ENCODE measurements at places on chromosomes 12 and 14.

- ATAC-seq = no peak
These were observed 97.6 kb downstream of the EFCAB11 start for GRCh38 chr14:89856871-89857345.

DNA sequence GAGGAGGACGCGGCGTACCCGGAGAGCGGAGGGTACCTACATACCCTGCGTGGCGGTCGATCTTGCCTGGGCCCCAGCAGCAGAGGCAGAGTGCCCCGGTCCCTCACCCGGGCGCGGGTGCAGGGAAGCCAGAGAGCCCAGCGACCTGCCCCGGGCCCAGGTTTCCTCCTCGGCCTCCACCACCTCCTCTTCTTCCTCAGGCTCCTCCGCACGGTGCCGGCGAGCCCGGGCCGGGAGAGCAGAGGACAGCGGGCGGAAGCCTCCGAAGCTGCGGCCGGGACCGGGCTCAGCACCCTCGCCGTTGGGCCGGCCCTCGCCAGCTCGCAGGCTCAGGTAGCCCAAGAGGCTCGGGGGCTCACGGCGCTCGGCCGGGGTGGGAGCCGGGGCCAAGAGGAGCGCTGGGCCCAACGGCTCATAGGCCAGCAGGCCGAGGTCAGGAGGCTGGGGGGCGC lies 6.6 kb downstream of the ZNF219 start:
- no peak for ATAC-seq

DNA sequence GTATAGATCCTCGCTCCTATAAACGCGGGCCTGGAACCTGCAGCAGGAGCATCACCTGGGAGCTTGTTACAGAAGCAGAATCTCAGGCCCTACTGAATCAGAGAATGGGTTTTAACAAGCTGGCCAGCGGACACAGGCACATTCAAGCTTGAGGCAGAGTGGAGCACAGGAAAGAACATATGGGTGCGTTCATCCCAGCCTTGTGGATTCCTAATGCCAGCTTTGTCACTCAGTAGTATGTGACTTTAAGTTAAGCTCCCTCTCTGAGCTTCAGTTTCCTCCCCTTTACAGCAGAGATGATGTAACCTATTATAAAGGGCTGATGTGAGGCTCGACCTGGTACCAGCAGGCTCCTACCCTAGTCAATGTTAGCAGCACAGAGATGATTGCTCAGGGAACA lies 204.9 kb downstream of the ZFP36L1 start:
- no peak for ATAC-seq

GRCh38 chr12:132771126-132771838 lies 9.7 kb upstream of the ANKLE2 start:
- ATAC-seq = peak; percentile 85

DNA sequence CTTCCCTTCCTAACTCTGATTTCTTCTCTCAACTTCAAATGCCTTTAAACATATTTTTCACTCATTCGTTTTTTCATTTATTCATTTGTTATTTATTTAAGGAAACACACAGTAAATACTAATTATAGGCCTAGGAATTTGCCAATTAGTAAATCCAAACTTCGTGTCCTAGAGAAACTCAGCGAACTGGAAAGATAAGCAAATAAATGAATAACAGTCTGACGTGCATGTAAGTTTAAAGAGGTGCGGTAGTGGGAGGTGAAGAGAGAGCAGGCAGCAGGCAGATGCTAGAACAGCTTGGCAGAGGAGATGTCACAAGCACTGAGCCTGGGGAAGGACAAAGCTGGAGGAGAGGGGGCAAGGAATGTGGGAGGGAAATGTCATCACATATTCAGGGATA lies 228.2 kb downstream of the DPY19L2 start:
- ATAC-seq = no peak

GRCh38 chr14:23078692-23079116 lies 16.2 kb downstream of the ACIN1 start:
- peak; percentile 70 for ATAC-seq

GRCh38 chr12:132351751-132352495 lies 22.5 kb upstream of the GALNT9 start:
- ATAC-seq = no peak
